ENCODE measurements at places on chromosomes 1 and 21.

- no peak for DNase-seq
Observed at GRCh38 chr1:185401019-185401418, 84.0 kb upstream of the IVNS1ABP start.

GRCh38 chr1:117886101-117886795, 43.2 kb downstream of the GDAP2 start:
- no peak for DNase-seq

GRCh38 chr1:15657021-15657420, 27.1 kb upstream of the PLEKHM2 start:
- DNase-seq, result no peak

GRCh38 chr1:180811886-180812285, 100.8 kb upstream of the KIAA1614 start:
- DNase-seq, result no peak

- DNase-seq, result no peak
Observed at GRCh38 chr21:41195311-41195710, 27.4 kb downstream of the BACE2 start.
